ENCODE measurements at places on chromosomes 2 and 18.

DNA sequence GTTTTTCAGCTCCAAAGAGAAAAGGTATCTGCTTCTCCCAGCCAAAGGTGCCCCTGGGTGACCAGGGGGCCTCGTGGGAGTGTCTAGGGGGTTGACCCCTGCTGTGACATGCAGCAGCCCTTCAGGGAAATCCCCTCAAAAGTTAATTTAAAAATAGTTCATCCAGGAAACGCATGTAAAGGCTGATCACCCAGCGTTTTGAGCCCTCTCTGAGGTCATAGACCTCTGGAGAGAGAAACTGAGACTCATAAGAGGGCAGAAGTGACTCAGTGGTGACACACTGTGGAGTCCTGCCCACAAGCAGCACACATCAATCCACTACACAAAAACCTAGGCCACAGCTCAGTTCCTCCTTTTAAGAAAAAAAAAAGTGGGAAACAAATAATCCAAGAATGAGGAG is 11.9 kb downstream of the GAL3ST2 start:
- DNase-seq: peak; percentile 66

GRCh38 chr2:108579623-108580022 is 45.4 kb downstream of the LIMS1 start:
- DNase-seq: no peak

- DNase-seq: no peak
Observed at GRCh38 chr18:31430072-31430471, 17.5 kb upstream of the DSG3 start.

GRCh38 chr2:133552821-133553220 is 15.4 kb downstream of the NCKAP5 start:
- DNase-seq: no peak

- DNase-seq: no peak
Observed at GRCh38 chr2:479490-480176, 191.7 kb upstream of the ALKAL2 start.

GRCh38 chr2:11891028-11891427 is 144.6 kb downstream of the LPIN1 start:
- DNase-seq: no peak

GRCh38 chr2:108145557-108146326 is 94.0 kb upstream of the SULT1C3 start:
- DNase-seq: no peak

DNA sequence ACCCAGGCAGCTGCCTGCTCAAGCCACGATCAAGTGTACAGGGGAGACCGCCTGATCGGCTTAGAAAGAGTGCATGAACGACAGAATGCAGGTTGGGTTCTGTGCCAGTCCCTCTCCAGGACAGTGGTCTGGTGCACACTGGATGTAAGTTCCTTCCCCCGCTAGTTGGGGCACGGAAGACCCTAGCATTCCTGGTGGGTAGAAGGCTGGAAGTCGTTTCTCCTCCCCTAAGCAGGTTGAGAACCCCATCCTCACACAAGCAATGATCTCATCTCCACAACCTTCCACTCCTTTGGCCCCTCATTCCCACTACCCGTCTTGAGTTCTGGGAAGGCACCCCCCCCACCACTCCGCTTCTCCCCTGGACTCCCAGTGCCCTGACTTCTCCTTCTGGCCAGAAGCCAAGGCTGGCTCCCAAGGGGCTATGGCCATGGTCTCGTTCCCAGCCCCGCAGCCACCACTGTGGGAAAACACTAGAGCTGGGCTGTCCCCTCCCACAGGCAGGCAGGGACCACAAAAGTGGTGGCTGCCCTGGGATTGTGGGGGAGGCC is 1.4 kb upstream of the ANKRD39 start:
- no peak for DNase-seq

DNA sequence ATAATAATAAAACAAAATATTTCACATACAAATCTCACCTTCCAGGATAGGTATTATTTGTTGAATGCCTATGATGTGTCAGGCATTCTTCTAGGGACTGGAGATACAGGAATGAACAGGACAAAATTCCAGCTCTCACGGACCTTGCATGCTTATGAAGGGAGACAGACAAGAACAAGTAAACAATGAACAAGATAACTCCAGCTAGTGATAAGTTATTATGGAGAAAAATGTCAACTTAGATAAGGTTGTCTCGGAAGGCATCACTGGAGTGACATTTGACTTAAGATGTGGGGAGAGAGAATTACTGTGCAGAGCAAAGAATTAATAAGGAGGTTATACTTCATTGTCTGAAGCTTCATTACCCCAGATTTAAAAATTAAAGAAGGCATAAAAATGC is 836.7 kb downstream of the SOCS6 start:
- DNase-seq: no peak

DNA sequence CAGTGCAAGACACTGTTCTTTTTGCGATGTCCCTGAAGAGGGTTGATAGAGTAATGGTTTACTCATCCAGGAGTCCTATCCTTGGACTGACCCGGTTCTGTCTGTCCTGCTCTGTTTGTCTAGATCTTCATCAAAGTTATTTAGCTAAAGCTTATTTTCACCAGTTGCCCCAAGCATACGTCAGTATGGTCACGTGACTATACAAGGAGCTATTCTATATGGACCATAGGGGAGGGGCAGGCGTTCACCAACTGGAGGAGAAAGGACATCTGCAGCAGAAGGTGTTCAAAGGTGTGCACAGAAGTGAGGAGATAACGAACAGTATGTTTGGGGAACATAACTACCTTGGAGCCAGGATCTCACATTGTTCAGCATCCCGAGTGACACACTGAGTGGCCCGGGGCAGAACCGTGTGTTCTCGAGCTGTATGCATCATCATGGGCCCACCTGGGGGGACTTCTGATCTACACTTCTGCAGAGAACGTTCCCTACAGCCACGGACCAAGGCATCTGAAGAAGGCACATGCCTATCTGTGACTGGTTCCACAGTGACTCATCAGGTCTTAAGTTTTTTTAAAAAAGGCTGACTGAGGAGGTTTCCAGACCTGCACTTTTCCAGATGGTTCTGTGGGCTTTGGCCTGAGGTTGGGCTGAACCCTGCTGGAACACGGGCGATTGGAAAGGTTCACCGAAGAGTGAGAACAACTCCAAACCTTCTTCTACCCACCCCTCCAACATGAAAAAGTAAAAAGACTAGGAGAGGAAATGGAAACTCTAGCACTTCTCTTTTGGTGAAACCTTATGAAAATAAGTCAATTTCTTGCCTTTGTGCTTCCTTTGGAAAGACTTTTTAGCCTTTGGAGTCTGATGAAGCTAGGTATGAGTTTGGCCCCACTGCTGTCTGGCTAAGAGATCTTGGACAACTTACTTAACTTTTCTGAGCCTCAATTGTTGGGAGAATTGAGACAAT is 68.6 kb upstream of the YWHAQ start:
- DNase-seq: no peak

DNA sequence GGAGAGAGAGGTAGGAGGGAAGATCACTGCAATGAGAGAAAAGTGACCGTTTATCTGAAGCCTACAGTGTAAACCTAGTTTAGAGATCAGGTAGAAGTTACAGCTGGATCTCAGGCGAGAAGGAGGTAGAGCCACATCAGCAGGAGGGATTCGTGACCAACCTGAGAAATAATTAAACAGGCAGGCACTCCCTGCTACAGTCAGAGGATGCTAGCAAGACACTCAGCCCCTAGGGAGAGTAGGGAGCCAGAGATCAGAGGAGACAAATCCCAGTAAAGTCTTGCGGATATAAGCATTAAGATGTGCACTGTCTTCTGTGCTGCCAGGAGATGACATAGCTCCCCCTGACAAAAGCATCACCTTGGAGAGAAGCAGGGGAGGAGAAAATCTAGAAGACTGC is 629.1 kb upstream of the SLC39A10 start:
- no peak for DNase-seq

DNA sequence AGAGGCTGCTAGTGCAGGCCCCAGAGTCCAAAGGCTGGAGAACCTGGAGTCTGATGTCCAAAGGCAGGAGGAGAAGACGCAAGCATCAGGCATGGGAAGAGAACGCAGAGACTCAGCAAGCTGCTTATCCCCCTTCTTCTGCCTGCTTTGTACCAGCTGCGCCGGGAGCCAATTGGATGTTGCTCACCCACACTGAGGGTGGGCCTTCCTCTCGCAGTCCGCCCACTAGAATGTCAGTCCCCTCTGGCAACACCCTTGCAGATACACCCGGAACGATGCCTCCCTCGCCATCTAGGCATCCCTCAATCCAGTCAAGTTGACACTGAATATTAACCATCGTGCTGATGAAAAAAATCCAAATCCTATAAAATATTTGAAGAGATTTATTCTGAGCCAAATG is 141.6 kb downstream of the TWIST2 start:
- no peak for DNase-seq

DNA sequence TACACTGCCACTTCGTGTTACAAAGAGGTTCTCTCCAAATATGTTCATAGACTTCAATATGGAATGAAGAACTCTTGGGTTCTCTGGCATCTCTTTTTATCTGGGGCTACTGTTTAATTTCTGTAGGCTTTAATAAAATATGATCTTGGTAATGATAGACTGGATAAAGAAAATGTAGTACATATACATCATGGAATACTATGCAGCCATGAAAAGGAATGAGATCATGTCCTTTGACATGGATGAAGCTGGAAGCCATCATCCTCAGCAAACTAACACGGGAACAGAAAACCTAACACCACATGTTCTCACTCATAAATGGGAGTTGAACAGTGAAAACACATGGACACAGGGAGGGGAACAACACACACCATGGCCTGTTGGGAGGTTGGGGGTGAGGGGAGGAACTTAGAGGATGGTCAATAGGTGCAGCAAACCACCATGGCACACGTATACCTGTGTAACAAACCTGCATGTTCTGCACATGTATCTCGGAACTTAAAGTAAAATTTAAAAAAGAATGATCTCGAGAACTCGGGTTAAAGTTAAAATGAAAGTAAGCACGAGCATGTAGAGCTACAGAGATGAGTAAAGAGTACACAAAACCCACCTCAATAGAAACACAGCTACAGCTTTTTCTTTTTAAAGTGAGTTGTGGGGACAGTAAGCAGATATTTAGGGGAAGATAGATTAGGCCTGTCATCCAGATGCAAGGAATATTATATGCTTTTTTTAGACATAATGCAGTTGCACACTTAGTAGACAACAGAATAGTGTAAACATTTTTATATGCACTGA is 102.3 kb downstream of the SGPP2 start:
- DNase-seq: no peak

- no peak for DNase-seq
Observed at GRCh38 chr2:43553341-43553855, 42.4 kb downstream of the THADA start.

- DNase-seq: no peak
Observed at GRCh38 chr2:188050726-188051125, 240.9 kb upstream of the GULP1 start.

DNA sequence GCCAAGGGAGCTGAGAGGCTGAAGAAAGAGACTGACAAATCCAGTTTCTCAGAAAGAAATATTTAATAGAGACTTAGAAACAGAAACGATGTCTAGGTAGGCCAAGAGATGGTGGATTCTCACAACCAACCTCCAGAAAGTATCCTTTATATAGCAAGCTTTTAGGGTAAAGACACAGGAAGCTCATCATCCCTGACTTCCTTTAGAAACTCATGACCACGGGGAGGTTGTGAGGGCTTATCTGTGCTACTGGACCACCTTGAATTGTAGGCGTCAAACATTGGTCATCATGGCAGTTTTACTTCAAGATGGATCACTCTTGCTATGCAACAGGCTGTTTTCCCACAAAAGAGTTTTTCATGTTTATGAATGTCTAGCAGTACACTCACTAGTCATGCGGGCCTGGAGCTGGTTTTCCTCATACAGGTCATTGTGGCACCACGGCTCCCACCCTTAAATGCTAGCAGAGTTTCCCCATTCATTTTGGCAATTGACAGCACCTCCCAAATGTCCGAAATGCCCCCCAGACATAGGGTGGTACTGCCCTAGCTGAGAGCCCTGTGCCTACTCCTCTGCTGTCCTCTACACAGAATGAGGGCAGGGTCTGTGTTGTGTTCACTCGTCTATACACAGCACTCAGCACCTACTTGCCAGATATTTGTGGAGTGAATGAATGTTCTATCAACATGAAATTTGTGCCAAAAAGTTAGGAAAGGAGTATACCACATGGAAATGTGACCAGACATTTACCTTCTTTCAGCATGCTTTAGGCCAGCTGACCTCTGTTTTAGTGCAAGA is 89.0 kb downstream of the TMEM247 start:
- DNase-seq: no peak

DNA sequence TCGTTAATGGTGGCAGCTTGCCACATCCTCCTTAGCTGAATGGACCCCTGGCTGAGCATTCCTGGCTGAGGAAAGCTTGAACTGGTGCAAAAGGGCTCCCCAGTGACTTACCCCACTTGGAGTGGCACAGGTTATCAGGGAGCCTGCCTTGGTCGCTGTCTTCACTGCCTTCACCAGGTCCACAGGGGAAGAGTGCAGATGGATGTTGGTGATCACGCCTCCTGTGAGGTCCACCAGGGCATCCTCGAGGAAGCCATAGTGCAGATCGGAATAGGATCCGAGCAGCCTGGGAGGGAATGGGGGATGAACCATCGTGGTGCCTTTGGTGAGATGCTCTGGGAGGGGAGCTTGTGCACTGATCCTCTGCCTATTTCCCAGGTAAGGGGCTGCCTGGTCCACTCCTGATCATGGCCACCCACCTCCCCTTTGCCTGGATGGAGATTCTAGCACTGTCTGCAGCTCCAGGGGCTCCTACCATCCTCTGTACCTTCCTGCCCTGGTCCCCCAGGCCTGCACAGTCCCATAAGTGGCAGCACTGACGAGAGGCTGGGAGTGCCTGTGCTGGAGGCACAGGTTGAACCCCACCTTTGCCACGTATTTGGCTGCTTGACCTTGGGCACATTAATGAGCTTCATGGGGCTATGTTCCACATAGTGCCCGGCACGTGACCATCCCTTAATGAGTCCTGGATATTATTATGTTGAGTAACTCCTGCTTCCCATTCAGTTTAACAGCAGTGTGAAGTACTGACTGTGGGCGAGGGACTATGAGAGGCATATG is 43.0 kb downstream of the CAPN13 start:
- no peak for DNase-seq

DNA sequence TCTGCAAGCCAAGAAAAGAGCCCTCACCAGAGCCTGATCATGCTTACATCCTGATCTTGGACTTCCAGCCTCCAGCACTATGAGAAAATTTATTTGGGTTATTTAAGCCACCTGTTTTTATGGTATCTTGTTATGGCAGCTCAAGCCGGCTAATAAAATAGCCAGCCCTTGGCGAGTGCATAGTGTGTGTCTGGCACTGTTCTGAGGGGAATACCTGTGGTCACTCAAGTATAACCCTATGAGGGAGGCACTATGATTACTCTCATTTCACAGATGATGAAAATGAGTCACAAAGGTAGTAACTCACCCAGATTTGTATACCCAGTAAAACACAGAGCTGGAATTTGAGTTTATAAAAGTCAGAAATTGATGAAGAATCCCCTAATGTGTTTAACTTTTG is 556.9 kb upstream of the SETBP1 start:
- DNase-seq: no peak

GRCh38 chr2:225156853-225157451 is 114.7 kb upstream of the DOCK10 start:
- DNase-seq: no peak

GRCh38 chr2:55232863-55233657 is 572 bp downstream of the RPS27A start:
- peak; percentile 37 for DNase-seq

- no peak for DNase-seq
Observed at GRCh38 chr2:164840458-164840929, 1.1 kb downstream of the COBLL1 start.

- DNase-seq: no peak
Observed at GRCh38 chr18:7974200-7974874, 407.2 kb downstream of the PTPRM start.

- no peak for DNase-seq
Observed at GRCh38 chr2:39865751-39866150, 86.7 kb upstream of the THUMPD2 start.

- no peak for DNase-seq
Observed at GRCh38 chr2:116724550-116724949, 1089.9 kb upstream of the DDX18 start.
